ENCODE measurements at places on chromosomes 7 and 10.
A peak's percentile ranks its signal among the peaks of the same experiment; 100 is the strongest.

DNA sequence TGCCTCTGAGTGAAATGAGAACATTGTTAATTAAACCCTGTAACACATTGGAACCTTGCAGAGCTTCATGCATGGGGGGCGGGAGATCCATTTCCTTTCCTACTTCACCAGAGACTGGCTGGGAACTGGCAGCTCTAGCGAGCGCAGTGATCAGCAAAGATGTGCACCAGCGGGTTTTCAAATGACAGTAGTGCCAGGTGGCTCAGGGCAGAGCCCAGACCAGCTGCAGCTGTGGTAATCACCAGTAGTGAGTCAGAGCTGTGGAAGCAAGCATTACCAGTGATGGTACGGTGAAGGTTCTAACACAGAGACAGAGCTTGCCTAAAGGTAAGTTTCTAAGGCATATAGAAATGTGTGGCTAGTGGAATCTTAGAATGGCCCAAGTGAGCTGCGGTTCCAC is 1009.7 kb upstream of the CELF2 start:
- no peak for DNase-seq

DNA sequence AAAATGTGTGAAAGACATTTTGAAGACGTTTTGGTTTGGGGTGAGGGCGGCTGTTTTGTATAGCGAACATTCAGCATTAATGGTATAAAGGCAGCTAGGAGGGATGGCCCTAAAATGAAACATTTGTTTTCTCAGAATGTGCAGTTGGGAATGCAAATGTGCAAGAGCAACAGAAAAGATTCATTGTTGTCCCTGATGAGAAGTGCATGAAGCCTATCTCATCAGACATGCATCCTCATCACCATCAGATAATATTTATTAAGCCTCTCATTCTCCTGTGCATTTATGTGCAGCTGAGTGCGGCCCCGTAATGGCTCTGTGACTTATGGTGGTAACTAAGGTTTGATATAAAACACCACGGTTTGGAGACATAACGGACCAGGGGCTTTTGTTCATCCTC is 199.5 kb downstream of the GFRA1 start:
- no peak for DNase-seq

GRCh38 chr10:27911539-27911938 is 87.3 kb downstream of the ODAD2 start:
- DNase-seq, result no peak

DNA sequence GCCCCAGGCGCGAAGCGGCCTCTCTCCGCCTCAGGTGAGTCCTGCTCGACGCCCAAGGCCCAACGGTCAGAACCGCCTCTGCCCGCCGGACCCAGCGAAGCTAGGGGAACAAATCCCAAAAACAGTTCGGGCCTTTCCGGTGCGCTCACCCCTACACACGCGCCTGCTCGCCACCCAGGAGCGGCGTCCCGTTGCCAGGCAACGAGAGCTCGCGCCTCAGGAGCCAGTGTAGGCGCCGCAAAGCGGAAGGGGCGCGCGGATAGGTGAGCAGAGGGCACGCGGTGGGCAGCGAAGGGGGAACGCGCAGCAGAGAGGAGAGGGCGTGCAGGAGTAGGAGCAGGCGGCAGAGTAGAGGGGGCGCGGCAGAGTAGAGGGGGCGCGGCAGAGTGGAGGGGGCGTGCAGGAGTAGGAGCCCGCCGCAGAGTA is at the start of the genes DYDC1 and DYDC2:
Gene DYDC1, minus strand, starts transcription at position 193 of the 426 bp plus-strand sequence. CDS start 4,154 bp downstream, outside the sequence.
Gene DYDC2, plus strand, starts transcription at position 219 of the 426 bp plus-strand sequence. CDS start 5,663 bp downstream, outside the sequence.
- no peak for DNase-seq

- DNase-seq, result peak; percentile 18
Observed at GRCh38 chr10:98045785-98046389, 15.5 kb upstream of the CRTAC1 start.

DNA sequence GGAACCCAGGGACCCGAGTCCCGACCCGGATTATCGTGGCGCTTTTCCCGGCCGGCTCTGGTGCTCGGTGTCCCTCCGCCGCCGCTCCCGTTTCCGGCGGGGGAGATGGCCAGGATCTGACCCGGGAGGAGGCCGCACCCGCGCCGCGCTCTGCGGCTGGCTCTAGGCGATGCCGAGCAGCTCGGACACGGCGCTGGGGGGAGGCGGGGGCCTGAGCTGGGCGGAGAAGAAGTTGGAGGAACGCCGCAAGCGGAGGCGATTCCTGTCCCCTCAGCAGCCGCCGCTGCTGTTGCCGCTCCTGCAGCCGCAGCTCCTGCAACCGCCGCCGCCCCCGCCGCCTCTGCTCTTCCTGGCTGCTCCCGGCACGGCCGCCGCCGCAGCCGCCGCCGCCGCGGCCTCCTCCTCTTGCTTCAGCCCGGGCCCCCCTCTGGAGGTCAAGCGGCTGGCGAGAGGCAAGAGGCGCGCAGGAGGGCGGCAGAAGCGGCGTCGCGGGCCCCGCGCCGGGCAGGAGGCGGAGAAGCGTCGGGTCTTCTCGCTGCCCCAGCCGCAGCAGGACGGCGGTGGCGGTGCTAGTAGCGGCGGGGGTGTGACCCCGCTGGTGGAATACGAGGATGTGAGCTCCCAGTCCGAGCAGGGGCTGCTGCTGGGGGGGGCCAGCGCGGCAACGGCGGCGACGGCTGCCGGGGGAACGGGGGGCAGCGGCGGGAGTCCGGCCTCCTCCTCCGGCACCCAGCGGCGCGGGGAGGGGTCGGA is 593 bp downstream of the CDK13 start:
- DNase-seq, result peak; percentile 18

DNA sequence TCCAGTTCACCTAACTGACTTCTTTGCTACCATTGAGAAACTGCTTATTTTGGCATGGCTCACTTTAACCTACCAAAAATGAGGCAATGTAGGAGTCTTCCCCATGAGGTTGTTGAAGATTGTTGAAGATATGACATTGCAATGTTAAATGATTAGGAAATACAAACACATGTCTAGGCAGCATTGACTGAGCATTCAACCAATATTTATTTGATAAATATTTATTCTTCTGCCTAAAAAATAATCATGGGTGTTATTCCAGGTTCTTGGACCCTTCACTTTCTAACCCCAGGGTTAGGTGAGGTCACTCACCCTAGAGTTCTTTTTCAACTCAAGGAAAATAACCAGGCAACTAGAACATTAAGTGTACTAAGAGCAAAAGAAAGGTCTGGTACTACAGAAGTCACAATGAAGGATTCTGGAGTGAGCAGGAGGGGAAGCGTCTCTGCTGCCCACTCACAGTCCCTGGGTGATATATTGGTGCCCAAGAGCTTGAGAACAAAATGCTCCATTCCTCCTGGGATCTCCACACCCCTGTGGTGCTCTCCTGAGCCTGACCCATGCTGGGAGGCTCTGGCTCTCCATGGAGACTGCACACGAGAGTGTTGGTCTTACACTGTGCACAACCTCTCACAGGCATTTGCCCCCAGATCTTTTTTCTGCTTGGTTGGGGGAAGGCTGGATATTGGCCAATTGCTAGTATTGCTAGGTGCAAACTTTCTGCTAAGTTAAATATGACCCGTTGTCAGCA is 123.4 kb downstream of the SPAG6 start:
- DNase-seq, result no peak

DNA sequence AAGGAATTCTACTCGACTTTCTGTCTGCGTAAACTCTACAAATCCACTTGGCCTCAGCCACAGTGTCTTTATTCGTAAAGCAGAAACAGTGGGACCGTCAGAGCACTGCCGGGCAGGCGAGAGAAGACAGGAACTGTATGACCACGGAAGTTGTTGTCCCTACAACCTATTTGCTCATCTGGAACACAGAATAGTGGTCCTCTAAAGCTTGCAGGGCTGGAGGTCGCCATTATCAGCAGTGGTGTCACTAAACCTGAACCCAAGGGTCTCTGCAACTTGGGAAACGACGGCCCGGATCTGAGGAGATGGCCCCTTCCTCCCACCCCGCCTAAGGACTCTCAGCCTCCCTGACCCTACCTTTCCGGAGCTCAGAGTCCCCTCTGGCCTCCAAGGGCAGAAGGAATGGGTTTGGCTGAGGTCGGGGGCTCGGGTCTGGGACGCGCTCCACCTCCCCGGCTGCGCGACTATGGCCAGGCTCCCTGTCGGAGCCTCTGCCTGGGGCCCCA is 442 bp downstream of the STYXL1 start:
- DNase-seq, result no peak

DNA sequence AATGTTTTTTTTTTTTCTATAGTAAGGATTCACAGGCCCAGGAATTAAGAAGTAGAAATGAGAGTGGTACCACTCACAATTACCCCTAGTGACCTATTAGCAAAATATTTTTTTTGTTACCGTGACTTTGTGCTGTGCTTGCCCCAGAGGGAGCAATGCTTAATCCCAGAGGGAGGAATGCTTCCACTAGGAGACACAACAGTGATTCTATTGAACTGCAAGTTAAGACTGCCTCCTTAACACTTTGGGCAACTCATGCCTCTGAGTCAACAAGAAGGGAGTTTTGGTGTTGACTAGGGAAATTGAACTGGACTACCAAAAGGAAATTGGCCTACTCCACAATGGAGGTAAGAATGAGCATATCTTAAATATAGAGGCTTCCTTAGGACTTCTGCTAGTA is 17.2 kb upstream of the MEOX2 start:
- DNase-seq, result no peak

- DNase-seq, result no peak
Observed at GRCh38 chr10:131168238-131168875, 143.2 kb downstream of the TCERG1L start.

DNA sequence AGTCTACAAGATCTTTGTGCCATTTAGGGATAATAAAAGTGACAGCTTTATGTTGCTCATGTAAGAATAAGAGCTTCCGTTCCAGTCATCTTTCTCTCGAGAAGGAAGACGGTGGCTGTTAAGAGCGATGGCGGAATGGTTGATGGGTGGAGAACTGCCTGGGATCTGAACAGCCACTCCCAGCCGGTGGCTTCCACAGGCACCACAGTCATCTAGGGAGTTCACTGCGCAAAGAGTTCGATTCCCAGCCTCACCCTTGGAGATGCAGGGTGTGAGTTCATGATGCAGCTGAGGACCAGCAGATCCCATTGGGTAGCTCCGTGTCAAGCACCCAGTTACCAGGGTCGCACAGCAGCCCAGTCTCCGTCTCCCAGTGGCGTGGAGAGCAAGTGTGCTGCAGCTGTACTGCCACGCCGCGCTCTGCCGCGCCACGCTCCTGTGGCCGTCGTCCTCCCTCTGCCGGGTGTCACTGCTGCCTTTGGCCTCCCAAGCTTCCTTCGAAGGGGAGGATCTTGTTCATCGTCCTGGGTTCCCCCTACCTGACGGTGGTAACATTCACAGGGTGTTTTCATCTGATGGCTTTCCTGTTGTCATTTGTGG is 7.8 kb downstream of the SUN1 start:
- no peak for DNase-seq

DNA sequence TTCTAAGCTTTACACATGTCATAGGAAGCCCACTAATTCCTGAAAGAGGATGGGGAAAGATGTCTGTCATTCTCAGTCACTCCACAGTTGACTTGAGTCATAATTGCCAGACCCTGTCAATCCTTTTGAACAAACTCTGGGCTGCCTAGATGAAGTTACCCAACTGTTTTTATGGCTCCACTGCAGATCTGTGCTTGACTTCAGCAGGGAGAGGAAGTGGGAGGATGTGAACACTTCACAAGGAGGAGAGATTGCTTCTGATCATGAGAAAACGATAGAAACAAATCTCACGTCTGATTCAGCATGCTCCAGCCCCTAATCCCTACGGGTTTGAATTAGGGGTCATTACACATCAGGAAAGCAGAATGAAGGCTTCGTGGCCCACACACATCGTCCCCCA is 596.6 kb upstream of the CELF2 start:
- no peak for DNase-seq

DNA sequence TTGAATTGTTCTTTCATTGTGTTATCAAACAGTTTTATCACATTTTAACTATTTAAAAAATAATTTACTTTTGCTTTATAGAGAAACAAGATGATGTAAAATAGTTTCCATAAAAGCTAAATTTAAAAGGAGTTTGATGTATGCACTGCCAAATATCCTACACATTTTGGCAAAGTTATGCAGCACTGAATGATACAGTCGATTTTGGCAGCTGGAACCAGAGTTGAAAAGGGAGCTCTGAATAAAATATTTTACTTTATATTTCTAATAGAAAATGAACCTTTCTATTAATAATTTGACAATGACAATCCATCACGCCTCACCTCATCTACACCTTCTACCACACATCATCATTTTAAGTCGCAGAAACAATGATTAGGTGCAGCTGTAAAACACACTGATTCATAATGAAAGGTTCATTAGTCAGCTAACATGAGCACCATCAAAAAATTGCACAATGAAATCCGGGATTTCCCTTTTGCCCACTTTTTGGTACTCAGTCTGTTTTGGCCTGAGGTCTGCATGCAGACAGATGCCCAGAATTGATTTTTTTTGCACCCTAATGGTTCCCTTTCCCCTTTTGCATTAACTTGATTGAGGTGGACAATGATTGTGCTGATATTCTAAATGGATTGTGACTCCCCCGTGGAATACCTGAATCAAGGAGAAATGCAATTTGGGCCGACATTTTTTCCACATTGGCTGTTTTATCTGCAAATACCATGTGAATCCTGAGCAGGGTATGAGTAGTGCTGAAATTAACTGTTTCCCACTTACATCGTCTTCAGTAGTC is 105.8 kb downstream of the THSD7A start:
- no peak for DNase-seq

DNA sequence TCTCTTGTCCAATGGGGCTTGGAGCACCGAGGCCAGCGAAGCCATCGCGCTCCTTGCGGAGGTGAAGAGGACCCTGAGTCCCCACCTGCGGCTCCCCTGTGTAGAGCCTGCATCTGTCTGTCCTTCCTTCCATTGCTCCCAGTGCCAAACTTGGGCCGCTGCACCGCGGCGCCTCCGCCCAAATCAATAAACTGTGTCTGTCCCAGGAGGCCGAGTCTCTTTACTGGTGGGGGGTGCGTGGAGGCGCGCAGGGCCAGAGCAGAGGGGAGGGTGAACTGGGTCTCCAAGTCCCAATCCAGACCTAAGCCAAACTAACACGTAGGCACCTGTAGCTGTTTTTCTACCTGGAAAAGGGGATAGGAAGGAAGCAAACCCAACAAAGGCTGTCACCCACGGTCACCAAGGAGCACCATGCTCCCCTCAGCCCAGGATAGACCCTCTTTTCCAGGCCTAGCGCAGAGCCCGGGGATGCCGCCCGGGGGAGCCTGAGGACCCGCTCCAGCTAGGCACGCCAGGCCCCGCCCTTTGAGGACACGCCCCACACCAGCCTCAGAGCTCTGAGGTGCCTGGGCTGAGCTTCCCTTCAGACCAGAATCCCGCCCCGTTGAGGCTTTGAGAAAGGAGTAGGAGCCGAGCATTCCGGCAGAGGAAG is 1.2 kb upstream of the CHAT start:
- DNase-seq, result no peak

- peak; percentile 6 for DNase-seq
Observed at GRCh38 chr10:5684971-5685763, 529 bp downstream of the TASOR2 start.
